ENCODE measurements at places on chromosomes 2 and 18.

DNA sequence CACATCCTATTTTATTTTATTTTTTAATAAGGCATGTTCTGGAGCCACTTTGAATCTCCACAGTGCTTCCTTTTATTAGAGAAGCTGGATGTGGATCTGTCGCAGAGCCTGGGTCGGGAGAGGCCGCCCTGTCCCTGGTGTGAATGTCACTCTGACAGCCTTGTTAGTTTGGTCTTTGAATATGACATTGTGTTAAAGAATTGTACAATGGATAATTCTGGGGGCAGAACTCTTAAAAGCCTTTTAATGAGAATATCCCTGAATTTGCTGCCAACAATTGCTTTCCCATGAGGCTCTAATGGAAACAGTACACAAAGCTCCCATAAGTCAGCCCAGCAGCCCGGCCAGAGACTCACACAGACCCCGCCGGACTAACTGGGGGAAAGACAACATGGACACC lies 82.4 kb downstream of the MTCL1 start:
- no peak for DNase-seq

DNA sequence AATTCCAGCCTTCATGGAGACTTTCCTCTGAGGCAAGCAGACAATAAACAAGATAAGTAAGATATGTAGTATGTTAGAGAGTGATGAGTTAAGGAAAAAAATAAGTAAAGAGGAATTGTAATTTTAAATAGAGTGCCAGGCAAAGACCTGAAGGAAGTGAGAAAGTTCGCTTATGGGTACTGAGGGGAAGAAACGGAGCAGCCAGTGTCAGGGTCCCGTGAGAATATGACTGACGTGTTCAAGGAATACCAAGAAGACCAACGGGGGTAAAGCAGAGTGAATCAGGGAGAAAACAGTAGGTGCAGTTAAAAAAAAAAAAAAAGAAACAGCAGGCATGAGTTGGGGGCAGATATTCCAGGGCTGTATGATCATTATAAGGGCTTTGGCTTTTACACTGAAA lies 45.1 kb downstream of the ARHGEF33 start:
- DNase-seq: no peak

DNA sequence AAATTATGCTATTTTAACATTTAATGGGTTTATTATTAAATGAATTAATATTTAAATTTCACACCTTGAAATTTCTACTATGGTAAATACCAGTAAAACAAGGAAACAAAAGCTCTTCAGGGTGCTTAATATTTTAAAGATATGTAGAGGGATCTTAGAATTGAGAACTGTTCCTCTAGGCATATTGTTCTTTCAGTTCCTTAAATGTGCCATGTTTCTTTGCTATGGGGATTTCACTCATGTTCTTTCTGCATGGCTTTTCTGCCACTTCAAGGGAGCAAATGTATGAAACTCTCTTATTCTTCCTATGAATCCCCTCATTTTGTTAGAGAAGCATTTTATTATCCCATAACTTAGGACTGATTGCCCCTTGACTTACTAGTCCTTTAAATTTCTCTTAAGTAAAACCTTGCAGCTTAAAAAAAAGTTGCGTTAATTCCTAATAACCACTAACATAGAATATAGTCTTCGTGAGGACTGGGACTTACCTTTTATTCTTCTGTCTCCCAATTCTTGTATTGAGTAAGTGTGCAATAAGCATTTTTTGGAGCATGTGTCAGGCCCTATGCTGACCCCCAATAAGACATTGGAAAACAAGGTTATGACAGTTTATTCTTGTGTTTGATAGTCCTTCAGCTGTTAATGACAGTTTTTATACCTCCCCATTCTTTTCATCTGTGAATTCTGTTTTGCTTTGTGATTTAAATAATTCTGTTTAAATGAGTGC lies 95.7 kb downstream of the BIRC6 start:
- no peak for DNase-seq

DNA sequence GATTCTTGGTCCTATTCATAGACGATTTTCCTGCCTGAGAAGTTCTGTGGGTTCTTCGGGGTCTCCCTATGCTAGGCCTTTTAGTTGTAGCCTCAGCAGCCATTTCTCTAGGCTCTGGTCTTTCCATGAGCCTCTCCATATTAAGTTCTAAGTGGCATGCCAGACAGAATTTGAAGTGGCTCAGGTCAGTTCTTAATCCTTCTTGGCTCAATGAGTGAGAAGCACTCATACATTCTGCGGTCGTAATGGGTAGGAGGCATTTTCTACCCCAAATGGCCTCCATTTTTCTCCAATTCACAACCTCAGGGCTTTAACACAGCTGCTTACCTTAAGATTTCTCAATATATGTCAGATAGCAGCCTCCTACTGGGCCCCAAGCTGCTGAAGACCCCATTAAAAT lies 405.3 kb upstream of the GALNT5 start:
- DNase-seq: no peak

DNA sequence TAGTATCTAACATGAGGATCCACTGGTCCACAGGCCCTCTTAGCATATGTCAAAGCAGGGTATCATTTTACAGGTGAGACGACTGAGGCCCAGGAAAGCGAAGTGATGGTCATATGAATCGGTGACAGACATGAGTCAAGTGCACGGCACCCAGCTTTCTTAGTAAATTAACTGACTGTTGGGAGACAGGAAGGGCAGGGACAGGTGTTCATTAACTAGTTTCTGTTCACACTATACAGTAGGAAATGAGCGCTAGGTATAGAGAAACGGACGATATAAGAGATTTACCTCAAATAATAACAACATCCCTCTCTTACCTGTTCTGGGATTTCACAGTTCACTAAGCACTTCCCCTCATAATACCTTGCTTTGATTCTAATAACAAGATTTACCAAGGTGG lies 1.7 kb upstream of the SMARCAL1 start:
- no peak for DNase-seq

- no peak for DNase-seq
Observed at GRCh38 chr2:162072976-162073887, 783 bp downstream of the DPP4 start.

DNA sequence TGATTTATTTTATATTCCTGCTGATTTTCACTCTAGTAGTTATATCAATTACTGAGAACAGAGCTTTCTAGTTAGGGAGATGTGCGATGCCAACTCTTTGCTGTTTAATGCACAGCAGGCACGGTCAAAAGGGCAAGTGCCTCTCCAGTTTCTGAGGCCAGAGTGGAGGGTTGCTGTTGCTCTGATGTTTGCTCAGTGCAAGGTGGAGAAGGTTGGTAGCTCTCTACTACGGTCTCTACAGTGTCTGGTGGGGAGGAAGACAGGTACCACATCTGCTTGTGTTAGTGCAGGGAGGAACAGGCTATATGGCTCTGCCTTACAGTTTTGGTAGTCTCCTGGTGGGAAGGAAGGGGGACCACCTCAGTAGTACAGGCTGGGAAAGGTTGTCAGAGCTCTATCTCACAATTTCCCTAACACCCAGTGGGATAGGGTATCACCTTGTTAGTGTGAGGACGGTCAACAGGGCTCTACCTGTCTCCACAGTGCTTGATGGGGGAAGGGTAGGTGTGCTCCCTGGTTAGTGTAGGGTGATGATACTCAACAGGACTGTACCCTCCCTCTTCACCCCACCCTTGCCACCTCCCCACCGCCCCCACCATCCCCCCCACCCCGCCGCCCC lies 85.9 kb downstream of the FANCL start:
- no peak for DNase-seq

- no peak for DNase-seq
Observed at GRCh38 chr2:215677481-215677880, 241.6 kb upstream of the FN1 start.

DNA sequence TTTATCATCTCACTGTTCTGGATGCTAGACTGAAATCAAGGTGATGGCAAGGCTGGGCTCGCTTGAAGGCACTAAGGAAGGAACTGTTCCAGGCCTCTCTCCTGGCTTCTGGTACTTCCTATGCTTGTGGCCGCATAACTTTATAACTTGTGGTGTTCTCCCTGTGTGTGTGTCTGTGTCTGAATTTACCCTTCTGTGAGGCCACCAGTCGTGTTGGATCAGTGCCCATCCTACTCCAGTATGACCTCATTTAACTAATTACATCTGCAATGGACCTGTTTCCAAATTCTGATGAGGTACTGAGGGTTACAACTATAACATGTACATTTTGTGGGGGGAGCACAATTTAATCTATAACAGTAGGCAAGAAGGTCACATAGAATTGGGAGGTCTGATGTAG lies 41.6 kb downstream of the LYPD6B start:
- no peak for DNase-seq

GRCh38 chr2:122748552-122749011 lies 993.1 kb downstream of the TSN start:
- DNase-seq: peak; percentile 29

GRCh38 chr2:19576411-19576810 lies 218.0 kb upstream of the OSR1 start:
- DNase-seq: no peak

DNA sequence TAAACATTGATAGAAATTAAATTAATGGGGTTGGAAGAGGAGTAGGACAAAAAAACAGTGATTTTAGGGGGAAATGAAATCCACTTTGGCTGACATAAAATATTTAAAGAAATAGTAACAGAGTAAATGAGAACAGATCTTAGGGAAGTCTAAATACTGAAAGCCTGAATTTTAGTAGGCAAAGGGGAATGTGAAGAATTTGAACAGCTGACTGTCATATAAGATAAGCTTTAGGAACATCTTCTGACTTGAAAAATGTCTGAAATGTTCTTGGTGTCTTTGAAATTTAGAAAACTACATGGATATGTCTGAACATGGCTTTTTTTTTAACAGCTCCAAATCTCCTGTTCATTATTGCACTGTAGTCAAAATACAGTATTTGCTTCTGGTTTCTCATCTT lies 150.3 kb downstream of the CALCRL start:
- no peak for DNase-seq

DNA sequence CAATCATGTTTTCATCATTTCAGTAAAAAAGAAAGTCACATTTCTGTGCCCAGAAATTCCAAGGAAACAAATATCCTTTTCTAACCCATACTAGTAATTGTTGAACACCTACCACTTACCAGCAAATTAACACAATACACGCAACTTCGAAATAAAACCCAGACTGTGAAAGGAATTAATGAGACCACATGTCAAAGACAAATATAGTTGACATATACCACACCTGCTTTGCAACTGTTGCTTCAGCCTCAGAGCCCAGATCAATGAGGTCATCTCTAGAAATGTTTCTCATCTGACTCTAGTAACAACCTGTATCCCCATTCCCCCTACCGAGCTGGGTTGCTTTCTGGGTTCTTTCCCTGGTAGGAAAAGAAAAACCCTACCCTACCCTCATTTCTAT lies 52.6 kb downstream of the TRIP12 start:
- no peak for DNase-seq

GRCh38 chr2:178008636-178009289 lies 63.8 kb downstream of the PDE11A start:
- DNase-seq: no peak

GRCh38 chr18:4119127-4119648 lies 335.9 kb downstream of the DLGAP1 start:
- no peak for DNase-seq

DNA sequence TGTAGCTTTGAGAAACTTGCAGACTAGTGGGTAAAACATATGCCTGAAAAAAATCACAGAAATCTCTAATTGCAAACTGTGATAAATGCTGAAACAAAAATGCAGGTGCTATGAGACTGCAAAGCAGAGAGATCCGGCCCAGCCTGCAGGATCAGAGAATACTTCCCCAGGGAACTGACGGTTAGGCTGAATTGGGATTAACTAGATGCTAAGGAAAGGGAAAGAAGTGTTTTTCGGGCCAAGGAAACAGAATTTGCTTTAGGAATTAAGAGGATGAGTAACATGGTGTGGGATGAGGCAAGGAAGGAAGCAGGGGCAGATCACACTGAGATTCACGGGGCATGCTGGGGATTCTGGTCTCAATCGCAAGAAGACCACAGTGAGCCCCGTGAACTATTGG lies 71.5 kb downstream of the OSBPL6 start:
- DNase-seq: no peak

- no peak for DNase-seq
Observed at GRCh38 chr2:231919341-231920035, 6.7 kb downstream of the NPPC start.

GRCh38 chr2:70627211-70627898 lies 73.7 kb upstream of the TGFA start:
- DNase-seq: no peak
